Mesendoderm (in vitro differentiated cells): ENCODE measurements at places on chromosomes 4 and X.

DNA sequence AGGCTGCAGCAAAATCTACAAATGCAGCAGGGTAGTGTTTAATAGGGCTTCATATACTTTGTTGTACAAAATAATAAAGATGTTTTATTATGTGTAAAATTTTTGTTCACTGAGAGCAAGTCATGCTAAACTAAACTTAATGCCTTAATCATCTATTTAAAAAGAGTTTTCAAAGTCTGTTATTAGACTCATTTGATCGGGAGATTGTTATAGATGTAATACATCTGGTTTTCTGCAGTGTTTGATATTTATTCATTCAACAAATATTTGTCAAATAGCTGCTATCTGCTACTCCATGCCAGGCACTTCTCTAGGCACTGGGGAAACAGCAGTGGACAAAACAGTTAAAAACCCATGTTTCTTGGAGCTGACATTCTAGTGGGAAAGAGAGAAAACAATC is 233.6 kb downstream of the FMR1NB start:
- no peak for DNase-seq

DNA sequence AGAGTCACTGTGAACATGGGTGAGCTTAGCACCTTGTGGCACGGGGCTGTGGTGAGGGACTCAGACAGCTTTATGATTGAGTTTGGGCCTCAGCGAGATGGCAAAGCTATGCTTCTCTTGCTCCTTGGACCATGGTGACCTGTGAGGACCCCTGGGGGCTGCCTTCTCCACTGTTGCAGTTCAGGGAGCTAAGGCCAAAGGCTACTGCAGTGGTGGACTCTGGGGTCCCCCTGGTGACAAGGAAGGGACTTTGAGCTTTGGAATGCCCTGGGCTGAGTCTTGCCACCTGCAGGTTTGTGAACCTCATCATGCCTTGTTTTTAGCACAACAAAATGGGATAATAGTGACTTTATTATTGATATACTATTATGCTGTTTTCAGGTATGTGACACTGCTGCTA is 36.5 kb downstream of the TBL1X start:
- DNase-seq: peak; percentile 53

GRCh38 chr4:94274912-94275311 is 67.2 kb downstream of the SMARCAD1 start:
- no peak for DNase-seq

DNA sequence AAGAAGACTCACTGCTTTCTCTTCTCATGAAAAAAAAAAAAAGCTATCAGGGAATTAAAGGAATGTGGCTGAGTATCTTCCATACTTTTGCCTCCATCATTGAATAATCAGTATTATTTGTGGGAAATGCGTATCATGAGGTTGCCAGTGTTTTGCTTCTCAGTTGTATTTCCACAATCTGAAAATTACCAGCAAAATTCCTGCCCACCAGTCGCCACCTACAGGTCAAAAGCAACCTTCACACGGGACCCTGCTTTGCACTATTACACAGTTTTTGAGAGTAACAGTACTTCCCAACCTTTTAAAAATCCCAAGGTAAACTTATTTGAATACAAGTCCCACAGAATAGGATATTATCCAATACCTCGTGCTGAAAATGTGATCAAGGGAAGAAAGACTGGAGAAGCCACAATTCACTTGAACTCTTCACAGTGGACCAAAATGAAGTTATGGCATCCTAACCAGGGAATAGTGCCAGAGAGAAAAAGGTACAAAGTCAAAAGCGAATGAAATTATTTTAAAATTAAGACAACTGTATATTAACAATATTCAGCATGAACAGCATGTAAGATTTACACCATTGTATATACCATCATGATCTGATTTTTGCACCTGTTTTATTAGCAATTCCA is 30.4 kb downstream of the PGRMC1 start:
- peak; percentile 8 for DNase-seq

- peak; percentile 42 for DNase-seq
Observed at GRCh38 chr4:17115583-17115982, 217.1 kb upstream of the LDB2 start.

DNA sequence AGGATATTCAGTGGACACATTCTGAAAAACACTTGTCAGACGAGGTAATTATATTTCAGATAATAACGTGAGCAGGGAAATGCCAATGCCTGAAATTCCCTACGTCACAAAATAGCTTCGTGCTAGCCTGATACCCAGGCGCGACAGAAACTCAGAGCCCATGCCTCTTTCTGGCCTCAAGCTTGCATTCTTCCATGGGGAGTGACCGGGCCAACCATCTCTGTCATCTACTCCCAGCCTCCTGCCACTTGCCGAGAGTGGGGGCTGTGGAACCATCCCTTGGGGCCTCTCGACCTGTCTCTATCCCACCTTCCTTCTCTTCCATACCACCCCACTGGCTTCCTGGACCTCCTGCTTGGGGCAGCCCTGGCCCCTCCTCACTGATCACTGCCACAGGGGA is 34.5 kb upstream of the CDKN2AIP start:
- no peak for DNase-seq

DNA sequence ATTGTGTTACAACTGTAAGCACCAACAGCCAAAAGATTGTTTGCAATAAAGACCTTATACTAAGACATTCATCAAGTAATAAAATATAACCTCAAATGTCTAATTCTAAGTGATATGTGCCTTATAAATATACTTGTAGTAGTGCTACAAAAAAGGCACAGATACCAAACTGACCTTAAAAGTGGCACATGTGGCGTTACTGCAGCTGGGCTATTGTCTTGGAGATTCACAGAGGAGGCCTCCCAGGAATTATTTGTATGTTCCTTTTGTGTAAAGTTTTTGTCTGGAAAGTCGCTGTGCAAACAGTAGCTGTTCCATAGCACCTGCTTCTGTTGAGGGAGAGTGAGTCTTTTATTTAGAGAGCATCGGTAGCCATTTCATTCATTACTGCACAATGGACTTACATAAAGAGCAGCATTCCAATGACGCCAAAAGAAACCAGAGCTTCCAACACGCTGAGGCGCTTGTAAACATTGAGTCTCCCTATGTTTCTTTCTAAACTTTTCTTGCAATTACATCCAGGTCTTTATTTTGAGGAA is 143.7 kb downstream of the RPA4 start:
- peak; percentile 5 for DNase-seq

- peak; percentile 13 for DNase-seq
Observed at GRCh38 chrX:146456058-146456457, 353.5 kb upstream of the CXorf51B start.

DNA sequence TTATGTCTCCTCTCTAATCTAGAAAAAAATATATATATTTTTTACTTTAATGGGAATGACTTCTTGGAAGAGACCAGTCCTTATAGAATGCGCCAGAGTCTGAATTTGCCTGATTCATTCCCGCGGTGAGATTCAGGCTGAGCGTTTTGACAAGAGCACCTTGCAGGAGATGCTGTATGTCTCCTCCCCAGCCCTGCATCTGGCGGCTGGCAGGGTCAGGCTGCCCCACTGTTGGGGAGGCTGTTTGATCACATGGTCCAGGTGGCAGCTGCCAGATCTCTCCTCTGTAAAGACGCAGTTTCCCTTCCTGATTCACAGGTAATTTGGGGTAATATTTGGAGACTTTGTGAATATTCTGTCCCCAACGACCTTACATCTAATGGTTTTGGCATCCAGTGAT is 9.7 kb downstream of the PDZD4 start:
- no peak for DNase-seq

DNA sequence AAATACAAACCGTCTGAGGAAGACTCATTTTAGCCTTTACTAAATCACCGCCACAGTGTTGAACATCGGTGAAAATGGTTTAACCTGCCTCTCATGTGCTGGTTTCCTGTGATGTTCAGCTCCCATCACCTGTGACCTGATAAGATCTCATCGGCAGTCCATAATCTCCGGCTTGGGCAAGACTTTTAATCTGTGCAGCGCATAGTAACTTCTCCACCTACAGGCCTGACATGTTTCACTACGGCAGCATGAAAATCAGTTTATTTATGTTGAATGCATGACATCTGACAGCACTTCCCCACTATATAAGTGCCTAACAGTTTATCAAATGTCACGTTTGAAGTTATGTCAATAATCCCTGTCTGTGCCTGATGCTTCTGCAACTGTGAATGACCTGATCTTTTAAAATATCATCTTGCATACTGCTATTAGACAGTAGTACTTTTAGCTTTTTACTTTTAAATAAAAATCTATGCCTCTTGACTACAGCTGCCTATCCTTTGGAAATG is 1919.8 kb upstream of the AGA start:
- DNase-seq: no peak

DNA sequence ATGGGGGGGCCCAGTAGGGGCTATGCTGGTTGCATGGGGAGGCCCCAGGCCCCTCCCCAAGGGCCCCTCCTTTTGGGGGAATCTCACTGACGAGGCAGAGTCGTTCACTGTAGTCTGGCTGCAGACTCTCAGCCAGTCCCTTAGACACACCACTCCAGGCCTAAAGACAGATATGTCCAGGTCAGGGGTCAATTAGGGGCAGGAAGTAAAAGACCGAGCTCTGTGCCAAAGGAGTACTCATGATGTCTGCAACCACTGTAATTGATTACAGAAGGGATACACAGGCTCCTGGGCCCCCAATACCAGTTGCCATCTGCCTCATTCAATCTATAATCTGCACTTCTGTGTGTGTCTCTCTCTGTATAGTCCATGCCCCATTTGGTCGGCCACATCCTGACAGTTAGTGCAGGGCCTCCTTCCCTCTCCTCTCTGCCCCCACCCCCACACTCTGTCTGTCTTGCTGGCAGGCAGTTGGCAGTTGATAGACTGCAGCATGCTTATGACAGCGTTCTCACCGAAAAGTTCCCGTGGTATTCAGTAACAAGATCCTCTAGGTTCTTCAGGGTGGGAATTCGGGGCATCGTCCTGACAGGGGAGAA is 1.3 kb upstream of the CXorf65 start:
- no peak for DNase-seq

DNA sequence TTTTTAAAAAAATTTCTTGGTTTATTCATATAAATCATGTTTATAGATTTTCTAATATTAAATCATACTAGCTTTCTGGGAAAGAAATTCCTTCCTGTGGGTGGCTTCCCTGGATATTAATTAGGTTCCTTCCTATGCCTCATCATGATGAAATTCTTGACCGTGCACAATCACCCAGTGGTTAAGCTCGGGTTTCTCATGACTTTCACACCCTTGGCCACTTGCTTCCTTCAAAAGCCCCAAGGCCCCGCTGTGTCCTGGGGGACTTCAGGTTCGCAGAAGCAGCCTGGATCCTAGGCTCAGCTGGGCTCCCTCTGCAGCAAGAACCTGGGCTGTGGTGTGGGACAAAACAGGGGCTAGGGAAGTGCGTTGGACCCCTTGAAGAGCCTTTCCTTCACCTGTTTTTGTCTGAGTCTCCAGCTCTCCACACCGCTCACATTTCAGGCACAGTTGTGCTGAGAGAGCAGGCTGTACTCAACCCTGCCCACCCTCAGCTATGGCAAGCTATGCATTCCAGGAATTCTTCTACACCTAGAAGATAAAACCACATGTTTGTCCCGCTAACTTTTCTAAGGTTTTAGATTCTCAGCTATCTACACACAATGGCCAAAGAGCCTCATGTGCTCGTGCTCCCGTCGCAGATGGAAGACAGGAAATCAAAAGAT is 48.9 kb upstream of the TMSB15B start:
- peak; percentile 74 for DNase-seq

DNA sequence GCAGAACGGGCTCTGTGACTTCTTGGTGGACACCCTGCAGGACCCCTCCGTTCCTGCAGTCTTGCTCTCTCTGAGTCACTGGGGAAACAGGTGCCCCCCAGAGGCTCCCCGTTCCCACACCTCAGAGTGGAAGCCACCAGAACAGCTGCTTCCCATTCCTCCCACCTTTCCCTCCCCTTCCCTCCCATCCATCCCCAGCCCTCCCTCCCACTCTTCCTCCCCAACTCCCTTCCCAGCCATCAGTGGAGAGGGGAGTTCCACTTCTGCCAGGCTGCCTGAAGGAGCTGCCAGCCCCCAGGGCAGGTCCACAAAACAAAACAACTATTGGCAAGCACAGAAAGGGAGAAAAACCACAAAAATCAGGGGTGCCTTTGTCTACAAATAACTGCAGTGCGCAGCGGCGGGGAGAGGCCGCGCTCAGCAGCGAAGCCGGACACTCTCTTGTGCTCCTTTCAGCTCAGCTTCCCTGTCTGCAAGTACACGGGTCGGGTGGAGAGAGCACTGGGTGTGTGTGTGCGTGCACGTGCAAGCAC is 8.1 kb downstream of the SSR4 start:
- DNase-seq: no peak

DNA sequence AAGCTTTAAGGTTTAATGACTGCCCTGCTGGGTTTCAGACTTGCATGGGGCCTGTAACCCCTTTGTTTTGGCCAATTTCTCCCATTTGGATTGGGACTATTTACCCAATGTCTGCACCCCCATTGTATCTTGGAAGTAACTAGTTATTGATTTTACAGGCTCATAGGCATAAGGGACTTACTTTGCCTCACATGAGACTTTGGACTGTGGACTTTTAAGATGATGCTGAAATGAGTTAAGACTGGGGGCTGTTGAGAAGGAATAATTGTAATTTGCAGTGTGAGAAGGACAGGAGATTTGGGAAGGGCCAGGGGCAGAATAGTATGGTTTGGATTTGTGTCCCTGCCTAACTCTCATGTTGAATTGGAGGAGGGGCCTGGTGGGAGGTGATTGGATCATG is 260.7 kb downstream of the SNCA start:
- DNase-seq: no peak

- no peak for DNase-seq
Observed at GRCh38 chrX:21171181-21171580, 203.0 kb upstream of the CNKSR2 start.

DNA sequence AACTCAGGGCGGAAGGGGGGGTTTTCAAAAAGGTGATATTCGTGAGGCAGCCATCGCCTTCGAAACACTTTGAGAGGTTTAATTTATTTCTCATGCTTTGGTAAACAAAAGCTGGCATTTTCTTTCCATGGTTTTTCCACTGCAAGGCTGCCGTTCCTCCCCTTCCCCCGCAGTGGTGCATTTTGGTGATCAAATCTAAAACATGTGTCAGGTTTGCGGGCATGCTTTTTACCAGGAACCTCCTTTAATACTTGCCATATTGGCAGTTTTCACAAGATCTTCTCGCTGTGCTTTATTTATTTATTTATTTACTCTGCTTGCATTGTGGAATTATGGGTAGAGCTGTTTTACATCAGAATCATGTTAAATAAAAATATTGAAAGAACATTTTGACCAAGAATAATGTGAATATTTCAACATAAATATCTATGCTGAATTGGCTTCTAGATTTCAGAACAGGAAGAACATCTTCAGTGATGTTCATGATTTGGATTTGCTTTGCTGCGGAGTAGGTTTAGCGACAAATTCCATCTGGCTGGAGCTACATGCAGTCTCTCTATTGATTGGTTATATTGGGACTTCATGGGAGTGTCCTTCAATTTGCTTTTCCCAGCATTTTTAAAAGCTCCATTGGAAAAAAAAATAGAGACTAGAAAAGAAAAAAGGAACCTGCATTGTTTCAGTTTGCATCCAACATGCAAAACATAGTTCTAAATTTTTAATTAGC is 54.4 kb downstream of the STOX2 start:
- DNase-seq: peak; percentile 14
